ENCODE measurements at places on chromosomes 3 and 15.

GRCh38 chr3:28971156-28971555 lies 309.7 kb upstream of the RBMS3 start:
- no peak for DNase-seq

GRCh38 chr3:197394464-197395321 lies 96.3 kb upstream of the DLG1 start:
- no peak for DNase-seq

DNA sequence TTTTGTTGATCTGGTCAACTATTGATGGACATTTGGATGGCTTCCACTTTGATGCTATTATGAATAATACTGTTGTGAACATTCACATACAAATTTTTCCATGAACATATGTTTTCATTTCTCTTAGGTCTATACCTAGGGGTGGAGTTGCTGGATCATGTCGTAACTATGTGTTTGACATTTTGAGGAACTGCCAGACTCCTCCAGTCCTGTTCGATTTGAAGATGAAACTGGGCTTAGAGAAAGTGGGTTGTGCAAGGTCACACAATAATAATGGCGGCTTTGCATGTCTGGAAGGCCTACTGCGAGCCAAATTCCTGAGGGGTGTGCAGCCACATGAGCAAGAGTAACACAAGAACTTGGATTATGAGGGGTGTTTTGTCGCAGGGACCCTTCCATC lies 2.6 kb downstream of the TSEN2 start:
- DNase-seq = no peak

DNA sequence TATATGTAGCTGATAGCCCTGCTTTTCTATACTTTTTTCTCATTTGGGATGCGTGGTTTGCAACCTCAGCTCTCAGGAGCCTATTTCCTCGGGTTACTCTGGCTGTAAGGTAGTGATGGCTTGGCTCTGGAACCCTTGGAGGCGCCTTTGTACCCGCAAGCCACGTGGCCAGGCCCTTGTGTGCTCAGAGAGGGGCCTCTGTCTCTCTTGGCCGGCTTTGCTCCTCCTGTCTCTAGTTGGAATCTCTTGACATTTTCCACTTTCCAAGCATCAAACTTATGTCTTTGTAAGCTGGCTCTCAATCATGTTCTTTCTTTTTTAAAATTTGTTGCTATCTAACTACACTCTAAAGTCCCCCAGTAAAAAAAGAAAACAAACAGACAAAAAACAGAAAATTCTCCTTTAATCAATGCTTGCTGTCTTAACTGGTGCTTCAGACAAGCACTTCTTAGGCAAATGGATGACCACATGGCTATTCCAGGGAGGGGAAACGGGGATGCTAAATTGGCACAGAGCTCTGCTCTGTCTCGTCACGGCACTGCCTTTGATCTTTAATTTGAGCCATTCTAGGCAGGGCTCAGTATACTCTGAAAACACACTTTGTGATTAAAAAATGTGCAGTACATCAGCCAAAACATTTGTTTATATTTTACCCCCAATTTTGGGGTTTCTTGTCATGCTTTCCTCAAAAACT lies 180.4 kb upstream of the NR2E3 start:
- DNase-seq = no peak

GRCh38 chr3:33439546-33440327 lies 468 bp downstream of the UBP1 start:
- no peak for DNase-seq

- DNase-seq = no peak
These were observed 61.2 kb downstream of the CD200 start for GRCh38 chr3:112394003-112394640.

Data from D721Med (cell line).